ENCODE measurements at places on chromosomes 5 and 9. TPM values are rescaled to one million over a fixed set of nuclear protein-coding genes. Genes with fewer than 3 reads are reported as not detected.

Gene OTP
- not detected for polyA plus RNA-seq

DNA sequence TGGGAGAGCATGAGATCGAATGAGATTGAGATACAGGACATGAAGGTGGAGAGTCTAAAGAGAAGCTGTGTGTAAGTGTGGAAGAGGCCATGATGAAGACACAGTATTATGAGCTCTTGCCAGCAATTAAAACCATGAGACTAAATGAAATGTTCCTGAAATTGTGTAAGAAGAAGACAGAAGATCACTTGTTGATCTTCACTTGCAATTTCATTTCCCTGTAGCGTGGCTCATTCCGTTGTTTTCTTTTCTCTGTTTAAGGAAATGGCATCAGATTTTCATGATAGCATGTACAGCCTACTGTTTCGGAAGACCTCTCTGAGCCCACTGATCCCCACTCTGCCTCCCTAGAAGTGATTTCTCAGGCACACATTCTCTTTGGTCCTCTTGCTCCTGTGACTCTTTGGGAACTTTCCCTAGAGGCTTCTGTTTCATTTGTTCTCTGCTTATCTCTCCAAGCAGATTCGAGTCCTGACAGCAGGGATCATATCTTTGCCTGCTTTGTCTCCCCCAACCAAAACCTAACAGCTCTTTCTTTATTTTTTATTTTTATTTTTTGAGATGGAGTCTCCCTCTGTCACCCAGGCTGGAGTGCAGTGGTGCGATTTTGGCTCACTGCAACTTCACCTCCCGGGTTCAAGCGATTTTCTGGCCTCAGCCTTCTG, 16.8 kb downstream of the PIP5K1B start:
- DNase-seq, result no peak

GRCh38 chr9:105048331-105048730, 120.4 kb upstream of the ABCA1 start:
- DNase-seq, result no peak

DNA sequence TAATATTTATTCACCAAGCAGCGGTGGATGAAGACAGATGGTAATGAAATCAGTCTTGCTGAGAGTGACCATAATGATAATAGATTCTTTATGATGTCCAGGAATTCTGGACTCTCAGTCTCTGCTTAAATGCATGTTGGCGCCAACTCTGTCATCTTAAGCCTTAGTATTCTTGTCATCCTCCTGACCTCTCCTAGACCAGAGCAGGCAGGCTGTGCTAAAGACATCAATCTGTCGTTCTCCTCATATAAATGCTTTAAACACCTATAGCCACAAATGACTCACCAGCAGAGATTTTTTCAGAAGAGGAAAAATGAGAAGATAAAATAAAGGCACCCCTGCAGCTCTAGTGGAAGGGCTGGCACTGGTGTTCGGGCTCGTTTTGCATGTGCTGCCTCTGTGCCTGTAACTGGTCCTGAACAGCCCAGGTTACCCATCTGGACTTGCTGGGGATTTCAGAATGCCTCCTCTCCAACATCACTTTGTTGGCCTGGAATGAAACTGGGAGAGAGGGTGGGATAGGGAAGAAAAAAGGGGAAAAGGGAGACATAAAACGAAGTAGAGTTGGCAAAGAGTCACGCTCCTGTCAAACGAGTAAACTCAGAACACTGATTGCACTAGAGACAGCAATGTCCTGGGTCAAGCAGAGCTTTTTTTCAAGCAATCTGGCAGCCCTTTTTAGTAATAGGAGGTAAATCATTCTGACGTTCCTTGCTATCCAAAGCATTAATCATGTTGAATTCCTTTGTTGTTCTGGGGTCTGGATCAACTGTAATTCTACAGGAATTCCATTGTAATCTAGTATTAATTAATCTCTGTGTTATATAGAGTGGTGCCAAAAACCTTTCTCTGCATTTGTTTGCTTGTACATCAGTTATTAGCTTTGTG, 195.5 kb upstream of the CLINT1 start:
- DNase-seq, result no peak

Gene INSYN2B
- polyA plus RNA-seq, result 0.73 TPM

DNA sequence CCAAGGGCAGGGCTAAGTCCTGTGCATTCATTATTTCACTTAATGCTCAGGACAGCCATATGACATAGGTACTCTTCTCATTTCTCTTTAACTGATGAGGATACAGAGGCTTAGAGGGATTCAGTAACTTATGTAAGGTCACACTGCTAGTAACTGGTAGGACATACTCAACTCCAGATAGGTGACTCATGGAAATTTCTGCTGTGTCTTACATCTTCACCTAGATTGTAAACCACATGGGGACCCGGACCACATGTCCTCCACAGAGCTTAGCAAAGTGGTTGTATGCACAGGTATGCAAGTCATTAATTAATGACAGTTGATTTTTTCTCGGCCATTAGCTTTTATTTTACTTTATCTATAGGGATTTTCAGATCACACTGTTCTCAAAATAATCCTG, 29.3 kb downstream of the SLC1A1 start:
- DNase-seq, result no peak

Gene GFI1B
- not detected for polyA plus RNA-seq

GRCh38 chr5:112034421-112034979, 277.5 kb upstream of the NREP start:
- DNase-seq, result no peak

Gene HACD4
- 7.3 TPM for polyA plus RNA-seq

DNA sequence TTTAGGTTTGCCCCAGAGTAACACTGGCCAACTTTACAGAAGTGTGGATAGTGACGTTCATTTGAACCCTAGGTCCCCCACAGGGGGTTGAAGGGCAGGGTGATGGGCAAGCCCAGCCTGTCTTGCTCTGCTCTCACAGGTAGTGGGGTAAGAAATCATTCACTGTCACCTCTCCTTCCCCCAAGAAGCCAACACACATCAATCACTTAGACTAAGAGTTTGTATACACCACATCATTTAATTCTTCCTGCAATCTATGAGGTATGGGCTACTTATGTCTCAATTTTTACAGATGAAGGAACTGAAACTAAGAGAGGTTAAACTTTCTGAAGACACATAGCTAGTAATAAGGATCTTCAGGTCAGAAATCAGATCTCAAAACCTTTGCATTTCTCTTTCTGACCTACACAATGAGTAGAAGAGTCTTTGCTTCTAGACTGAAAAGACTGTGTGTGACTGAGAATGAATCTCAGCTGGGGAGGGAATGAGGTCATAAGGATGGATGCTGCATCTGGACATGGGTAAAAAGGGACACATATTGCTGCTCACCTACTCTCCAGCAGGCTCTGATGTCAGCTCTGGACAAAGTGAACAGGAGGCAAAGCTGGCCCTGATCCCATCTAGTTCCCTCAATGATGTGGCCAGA, 81.0 kb upstream of the EQTN start:
- DNase-seq, result no peak

- no peak for DNase-seq
These were observed 85.7 kb upstream of the NTRK2 start for GRCh38 chr9:84583866-84584265.

GRCh38 chr9:34652602-34653000, 616 bp downstream of the IL11RA start:
- no peak for DNase-seq

GRCh38 chr9:94866770-94867169, 140.3 kb downstream of the AOPEP start:
- no peak for DNase-seq

DNA sequence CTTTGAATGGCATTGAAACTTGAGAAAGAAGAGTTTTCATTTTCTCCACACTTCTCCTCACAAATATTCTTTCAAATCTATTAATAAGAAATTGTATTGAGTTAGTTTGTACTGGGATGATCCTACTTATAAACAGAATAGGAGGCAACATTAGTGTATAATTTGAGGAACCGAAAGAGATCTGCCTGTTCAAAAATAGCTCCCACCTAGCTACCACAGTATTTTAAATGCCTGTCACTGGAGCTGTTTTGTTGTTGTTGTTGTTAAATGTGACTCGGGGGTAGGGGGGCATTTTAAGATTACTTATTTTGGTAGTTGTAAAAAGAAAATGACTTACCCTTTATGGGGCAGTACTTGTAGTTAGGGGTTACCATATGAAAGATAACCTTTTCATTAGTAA, 20.1 kb upstream of the HAPLN1 start:
- no peak for DNase-seq

- peak; percentile 13 for DNase-seq
These were observed 7.3 kb downstream of the CDC14B start for GRCh38 chr9:96612105-96612965.

Gene TMOD1
- not detected for polyA plus RNA-seq

DNA sequence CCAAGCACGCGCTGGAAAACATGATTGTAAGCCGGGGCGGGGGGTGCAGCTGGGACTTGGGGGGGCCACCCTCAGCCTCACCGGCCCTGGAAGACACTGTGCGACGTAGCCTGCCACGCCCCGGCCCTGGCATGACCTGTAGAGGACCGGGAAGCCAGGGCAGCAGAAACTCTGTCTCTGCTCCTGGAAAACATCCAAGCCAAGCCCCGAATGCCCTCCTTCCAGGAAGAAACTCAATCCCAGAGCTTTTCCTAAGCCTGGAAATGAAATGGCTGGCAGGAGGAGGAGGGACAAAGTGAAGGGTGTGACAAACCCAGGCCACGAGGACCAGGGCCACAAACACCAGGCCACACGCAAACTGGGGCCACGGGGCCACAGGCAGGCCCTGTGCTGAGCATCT, 55.4 kb downstream of the KCNT1 start:
- no peak for DNase-seq

DNA sequence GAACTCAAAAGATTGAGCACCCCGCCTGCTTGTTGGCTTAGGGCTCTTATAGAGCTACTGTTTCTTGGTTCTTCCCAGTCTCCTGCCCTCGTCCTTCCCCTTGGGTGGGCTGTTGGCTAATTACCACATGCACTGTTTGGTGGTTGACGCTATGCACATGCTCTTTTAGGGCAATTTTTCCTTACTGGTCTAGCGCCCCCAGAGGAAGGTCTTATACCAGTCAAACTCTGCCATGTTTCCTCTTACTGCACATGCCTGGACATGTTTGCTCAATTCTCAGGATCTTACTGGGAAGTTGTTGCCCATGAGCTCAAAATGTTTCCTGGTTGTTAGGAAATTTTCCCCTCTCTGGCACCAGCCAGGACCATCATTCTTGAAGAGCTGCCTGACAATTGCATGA, 101.9 kb downstream of the SLC28A3 start:
- DNase-seq, result peak; percentile 13

GRCh38 chr5:150531686-150532085, 23.8 kb downstream of the NDST1 start:
- DNase-seq, result no peak

Gene C5
- polyA plus RNA-seq, result 0.49 TPM

Gene CARTPT
- polyA plus RNA-seq, result not detected

- DNase-seq, result no peak
These were observed 509.4 kb downstream of the BNC2 start for GRCh38 chr9:16361118-16361517.

DNA sequence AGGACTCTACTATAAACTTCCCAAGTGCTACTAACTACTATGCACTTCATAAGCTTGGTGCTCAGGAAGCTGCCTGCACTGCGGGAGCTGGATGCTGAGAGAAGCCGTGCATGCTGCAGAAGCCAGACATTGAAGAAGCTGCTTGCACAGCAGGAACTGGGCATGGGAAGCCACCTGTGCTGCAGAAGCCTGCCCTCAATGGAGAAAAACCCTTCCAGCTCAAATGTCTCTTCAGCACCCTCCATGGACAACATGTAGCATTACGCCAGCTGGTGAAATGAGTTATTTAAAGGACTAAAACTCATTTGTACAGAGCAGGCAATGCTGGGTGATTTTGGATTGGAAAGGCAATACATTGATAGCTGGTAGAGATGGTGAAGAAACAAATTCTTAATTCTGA, 247.2 kb downstream of the KIF4B start:
- no peak for DNase-seq

Gene HMMR
- polyA plus RNA-seq, result 16.2 TPM

Gene GLDC
- 0.69 TPM for polyA plus RNA-seq

Gene CYSRT1
- polyA plus RNA-seq, result 0.80 TPM

- no peak for DNase-seq
These were observed 5.6 kb upstream of the IARS1 start for GRCh38 chr9:92299116-92299515.

- DNase-seq, result no peak
These were observed 15.2 kb upstream of the SNCAIP start for GRCh38 chr5:122296871-122297270.

GRCh38 chr9:116757030-116757429, 69.9 kb downstream of the TRIM32 start:
- DNase-seq, result no peak

Gene DMRT3
- not detected for polyA plus RNA-seq

DNA sequence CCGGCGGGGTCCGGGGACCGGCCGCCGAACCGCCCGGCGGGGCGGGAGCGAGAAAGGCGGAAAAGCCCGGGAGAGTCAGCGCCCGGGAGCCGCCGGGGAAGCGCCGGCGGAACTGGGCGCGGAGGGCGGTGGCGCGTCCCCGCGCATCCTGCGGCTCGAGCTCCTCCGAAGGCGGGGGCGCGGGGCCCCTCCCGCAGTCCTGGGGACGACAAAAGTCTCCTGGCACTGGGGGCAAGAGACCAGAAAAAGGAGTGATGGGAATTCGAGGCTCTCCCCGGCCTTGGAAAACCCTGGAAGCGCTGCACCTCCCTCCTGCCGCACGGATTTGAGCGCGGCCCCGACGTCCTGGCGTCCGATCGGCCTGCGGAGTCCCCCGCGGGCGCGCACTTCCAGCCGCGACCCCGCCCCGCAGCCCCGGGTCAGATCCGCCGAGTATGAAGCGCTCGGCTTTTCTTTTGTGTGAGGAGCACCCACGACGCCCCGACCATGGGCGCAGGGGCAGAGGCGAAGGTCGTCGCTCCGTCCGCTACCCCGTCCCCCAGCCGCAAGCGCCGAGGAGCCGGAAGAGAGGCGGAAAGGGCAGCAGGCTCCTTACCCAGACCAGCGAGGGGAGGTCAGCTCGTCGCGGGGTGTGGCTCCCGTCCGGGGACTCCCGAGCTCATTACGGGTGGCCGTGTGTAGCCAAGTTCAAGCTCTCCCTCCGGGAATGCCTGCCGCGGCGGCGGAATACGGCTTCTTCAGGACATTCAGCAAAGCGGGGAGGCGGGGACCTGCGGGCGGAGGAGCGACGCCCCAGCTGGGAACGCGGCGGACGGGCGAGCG, at the start of gene EPB41L4A:
Gene EPB41L4A, minus strand, starts transcription at position 114 of the 822 bp plus-strand sequence. CDS start 238 bp downstream, outside the sequence.
- no peak for DNase-seq

Gene RUFY1
- 25.2 TPM for polyA plus RNA-seq

DNA sequence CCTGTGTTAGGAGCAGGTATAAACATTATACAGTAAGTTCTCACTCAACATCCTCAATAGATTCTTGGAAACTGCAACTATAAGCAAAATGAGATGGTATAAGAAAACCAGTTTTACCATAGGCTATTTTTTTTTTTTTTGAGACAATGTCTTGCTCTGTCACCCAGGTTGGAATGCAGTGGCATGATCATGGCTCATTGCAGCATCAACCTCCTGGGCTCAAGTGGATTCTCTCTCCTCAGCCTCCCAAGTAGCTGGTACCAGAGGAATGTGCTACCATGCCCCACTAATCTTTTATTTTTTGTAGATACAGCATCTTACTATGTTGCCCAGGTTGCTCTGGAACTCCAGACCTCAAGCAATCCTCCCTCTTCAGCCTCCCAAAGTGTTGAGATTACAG, 50.1 kb upstream of the ADRB2 start:
- no peak for DNase-seq
